ENCODE measurements at places on chromosomes 7 and 10.

DNA sequence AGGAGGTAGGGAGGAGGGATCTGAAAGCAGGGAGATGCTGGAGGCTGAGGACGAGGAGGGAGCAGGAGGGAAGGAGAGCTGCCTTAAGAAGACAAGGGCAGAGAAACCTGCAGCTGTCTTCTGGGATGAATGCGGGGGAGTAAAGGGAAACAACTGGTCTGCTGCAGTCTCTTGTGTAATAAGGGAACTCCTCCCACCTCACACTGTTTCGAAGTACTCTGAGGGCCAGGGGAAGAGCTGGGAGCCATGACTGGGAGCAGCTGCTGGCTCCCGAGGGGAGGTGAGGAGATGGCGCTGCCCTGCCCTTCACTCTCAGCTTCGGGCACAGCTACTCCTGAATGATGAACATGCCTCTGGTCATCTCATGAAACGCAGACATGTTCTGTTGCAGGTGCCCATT is 65.1 kb downstream of the CLEC2L start:
- DNase-seq = peak; percentile 26

DNA sequence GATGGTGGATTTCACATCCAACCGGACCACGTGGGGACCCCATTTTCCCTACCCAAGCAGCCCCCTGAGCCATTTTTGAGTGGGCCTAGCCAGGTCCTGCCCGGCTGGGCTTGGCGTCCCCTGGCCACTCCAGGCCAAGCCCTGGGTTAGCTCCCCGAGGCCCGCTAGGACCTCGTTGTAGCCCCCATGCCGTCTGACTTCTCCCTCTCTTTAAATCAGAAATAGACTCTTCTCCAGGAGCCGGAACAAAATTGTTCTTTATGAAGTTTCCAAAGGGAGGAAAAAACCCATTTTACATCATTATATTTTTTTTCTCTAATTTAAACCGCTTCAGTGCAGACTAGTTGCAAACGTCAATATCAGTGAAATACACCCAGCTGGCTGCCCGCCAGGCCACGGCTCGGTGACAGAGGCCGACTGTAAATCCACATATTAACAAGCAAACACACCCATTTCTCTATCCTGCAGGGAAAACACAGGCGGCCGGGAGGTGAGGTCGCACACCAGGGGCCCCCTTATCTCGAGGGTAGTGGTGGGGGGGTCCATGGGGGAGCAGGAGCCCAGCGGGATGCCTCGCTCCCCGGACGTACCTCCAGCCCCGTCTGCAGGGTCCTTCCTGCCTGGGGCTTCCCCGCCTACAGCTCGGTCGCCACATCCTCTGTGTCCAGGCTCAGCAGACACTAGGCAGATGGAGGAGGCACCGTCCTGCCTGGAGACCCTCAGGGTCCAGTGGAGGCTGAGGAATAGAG is 72.7 kb downstream of the ELFN1 start:
- peak; percentile 38 for DNase-seq

- DNase-seq = no peak
Observed at GRCh38 chr10:110842326-110842904, 29.3 kb upstream of the PDCD4 start.

DNA sequence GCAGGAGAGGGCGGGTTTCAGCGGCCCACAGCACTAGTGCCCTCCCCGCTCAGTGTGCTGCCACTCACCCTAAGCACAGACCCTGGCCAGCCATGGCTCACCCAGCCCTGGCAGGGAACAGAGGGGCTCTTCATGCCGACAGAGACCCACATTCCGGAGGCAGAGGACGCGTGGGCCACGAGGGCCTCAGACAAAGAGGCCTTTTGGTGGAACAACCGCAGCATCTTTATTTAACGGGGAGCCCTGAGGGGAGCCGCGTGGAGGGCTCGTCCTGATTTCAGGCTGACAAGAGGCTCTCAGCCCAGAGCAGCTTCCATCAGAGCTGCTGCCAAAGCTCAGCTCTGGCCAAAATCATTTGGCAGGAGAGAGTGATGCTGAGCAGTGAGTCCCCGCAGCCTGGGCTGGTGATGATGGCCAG is 127.8 kb downstream of the SH3PXD2A start:
- no peak for DNase-seq

DNA sequence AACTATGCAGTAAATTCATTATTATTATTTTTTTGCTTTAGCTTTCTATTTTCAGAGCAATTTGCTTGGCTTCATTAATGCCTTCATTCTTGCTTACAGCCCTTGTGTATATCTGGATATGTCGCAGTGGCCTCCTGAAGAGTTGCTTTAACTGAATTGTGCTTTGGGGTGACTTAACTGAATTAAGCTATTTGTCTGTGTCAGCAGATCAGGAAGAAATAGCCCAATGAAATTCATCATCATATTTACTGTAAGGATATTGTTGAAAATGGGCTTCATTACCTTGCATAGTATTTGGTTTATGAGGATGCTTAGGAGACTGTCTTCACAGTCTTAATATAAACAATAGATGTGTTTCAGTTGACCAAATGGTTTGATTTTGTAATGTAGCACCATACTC is 59.7 kb upstream of the PIP4K2A start:
- DNase-seq = no peak

GRCh38 chr7:102898532-102898859 is 14.3 kb upstream of the LRRC17 start:
- no peak for DNase-seq

- DNase-seq = no peak
Observed at GRCh38 chr7:112159351-112159750, 46.8 kb downstream of the DOCK4 start.

DNA sequence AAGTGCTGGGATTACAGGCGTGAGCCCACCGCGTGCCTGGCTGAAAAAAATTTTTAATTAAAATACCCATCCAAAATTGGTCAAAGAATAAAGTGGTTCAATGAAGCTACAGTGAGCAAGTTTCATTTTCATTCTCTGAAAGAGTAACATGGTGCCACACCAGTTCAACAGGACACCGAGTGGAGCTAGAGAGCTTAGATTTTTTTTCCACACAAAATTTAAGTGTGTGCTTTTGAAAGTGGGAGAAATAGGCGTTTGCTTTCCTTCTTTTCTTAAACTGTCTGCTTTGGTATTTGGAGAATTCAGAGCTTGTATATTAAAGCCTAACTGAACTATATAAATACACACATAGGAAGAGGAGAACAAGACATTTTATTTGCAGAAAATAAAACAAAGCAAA is 43.4 kb downstream of the BPGM start:
- peak; percentile 68 for DNase-seq

Measured in AG08395 (cell line).